ENCODE measurements at places on chromosomes 16 and 17. TPM values are rescaled to one million over a fixed set of nuclear protein-coding genes. Genes with fewer than 3 reads are reported as not detected.
A peak's percentile ranks its signal among the peaks of the same experiment; 100 is the strongest.

GRCh38 chr16:64475627-64476351 lies 646.1 kb downstream of the CDH11 start:
- no peaks in the 10 kb centered on the region for H3K27me3 ChIP-seq
- H3K4me3 ChIP-seq: no peak overlapping the region
- no peak overlapping the region for H3K27ac ChIP-seq
- H3K36me3 ChIP-seq: no peaks in the 10 kb centered on the region

DNA sequence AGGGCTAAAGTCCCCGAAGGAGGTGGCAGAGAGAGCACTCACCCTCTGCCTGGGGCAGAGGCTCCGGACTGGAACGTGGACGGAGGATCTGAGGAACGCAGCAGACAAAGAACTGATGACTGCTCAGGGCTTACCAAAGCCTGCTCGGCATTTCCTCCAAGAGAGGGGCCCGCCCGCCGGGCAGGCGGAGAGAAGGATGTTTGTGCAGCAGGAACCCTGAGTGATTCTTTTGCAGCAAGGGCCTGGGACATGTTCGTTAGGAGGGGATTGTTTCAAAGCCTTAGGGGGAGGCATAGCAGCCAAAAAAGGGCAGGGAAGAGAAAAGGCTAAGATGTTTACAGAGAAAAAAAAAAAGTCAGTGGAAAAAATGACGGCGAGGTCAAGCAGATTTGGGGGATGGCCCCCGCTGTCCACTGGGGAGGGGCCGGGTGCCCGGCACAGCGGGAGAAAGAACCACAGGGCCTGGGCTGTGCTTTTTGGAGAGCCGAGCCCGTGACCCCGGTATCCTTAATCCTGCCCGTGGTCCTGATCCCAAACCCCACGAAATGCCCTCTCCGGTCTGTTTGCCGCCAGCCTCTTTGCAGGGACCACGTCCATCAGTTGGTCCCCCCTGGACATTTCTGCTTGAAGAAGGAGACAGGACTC lies 129.3 kb downstream of the NTN1 start:
- no peaks in the 10 kb centered on the region for H3K36me3 ChIP-seq
- no peaks in the 10 kb centered on the region for H3K27me3 ChIP-seq
- H3K4me1 ChIP-seq: peaks cover 35% of the 10 kb centered on the region
- peak; percentile 23 for DNase-seq

- H3K4me3 ChIP-seq: peak within 1 kb of the TSS; percentile 71
- peaks cover 6% of the 10 kb centered on the region for H3K4me1 ChIP-seq
- no peaks in the 10 kb centered on the region for H3K36me3 ChIP-seq
- peaks cover 18% of the 10 kb centered on the region for H3K27me3 ChIP-seq
- peak; percentile 33 for DNase-seq
- H3K27ac ChIP-seq: peak within 1 kb of the TSS; percentile 27
Observed at GRCh38 chr17:45261577-45262515, at the start of gene SPATA32. Gene SPATA32 (minus strand): TSS chr17:45262094. CDS start chr17:45262016, 78 bp downstream.

GRCh38 chr16:3938471-3938842 lies 57.9 kb upstream of the CREBBP start:
- peaks cover 3% of the 10 kb centered on the region for H3K4me1 ChIP-seq
- DNase-seq: no peak
- no peak overlapping the region for H3K4me3 ChIP-seq
- no peak overlapping the region for H3K27ac ChIP-seq
- H3K36me3 ChIP-seq: peaks cover 3% of the 10 kb centered on the region

SETD6 gene
- total RNA-seq: 35.6 TPM

GRCh38 chr16:47731252-47731651 lies 270.1 kb downstream of the PHKB start:
- H3K27ac ChIP-seq: no peak overlapping the region
- no peak overlapping the region for H3K4me3 ChIP-seq
- H3K36me3 ChIP-seq: no peaks in the 10 kb centered on the region
- no peaks in the 10 kb centered on the region for H3K27me3 ChIP-seq
- no peak for DNase-seq
- peaks cover 10% of the 10 kb centered on the region for H3K4me1 ChIP-seq

HOXB3 gene
- 21.9 TPM for total RNA-seq

SLC52A1 gene
- total RNA-seq: not detected

SPNS3 gene
- total RNA-seq: not detected

DNA sequence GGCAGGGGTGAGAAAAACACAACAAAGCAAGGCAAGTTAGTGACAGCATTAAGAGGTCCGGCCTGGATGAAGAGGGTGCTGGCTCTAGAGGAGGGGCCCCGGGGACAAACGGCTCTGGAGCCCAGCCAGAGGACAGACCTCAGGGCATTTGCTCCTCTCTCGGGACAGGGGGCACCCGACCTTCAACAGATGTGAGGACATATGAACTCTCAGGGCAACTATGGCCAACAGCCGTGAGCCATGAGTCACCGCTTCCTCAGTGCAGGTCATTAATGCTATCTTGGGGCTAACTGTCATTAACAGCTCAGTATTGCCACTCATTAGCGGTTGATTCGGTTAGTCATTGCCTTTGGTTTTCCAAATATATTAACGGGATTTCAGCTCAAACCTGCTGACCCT lies 9.7 kb upstream of the ARL5C start:
- no peak for DNase-seq
- H3K4me1 ChIP-seq: peaks cover 8% of the 10 kb centered on the region
- peaks cover 14% of the 10 kb centered on the region for H3K36me3 ChIP-seq
- no peak overlapping the region for H3K4me3 ChIP-seq

DNA sequence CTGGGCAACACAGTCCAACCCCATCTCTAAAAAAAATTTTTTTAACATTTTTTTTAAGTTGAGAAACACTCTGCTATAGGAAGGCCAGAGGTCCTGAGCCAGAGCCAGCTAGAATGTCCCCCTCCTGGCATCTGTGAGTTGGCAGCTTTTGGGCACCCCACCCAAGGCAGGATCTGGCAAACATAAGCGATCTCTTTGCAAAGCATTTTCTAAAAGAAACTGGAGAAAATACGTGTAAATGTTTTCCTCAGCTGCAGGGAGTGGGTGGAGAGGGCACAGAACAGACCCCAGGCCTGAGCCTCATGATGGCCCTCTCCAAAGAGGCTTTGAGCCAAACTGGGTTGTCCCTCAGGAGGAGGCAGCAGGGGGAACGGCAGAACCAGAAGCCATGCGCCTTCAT lies 11.7 kb downstream of the CAVIN1 start:
- no peak overlapping the region for H3K4me3 ChIP-seq
- peaks cover 3% of the 10 kb centered on the region for H3K27me3 ChIP-seq
- no peak overlapping the region for H3K27ac ChIP-seq
- H3K4me1 ChIP-seq: peaks cover 16% of the 10 kb centered on the region
- DNase-seq: no peak

GRCh38 chr17:58047376-58048150 lies 35.7 kb upstream of the DYNLL2 start:
- peaks cover 4% of the 10 kb centered on the region for H3K4me1 ChIP-seq
- H3K27me3 ChIP-seq: peaks cover 3% of the 10 kb centered on the region
- H3K27ac ChIP-seq: peak overlapping the region; percentile 7
- no peak overlapping the region for H3K4me3 ChIP-seq

- DNase-seq: no peak
- H3K4me3 ChIP-seq: peak overlapping the region; percentile 95
- no peaks in the 10 kb centered on the region for H3K27me3 ChIP-seq
- H3K36me3 ChIP-seq: no peaks in the 10 kb centered on the region
- H3K27ac ChIP-seq: peak overlapping the region; percentile 97
- peaks cover 35% of the 10 kb centered on the region for H3K4me1 ChIP-seq
Observed at GRCh38 chr17:28812748-28813377, 29.7 kb downstream of the FAM222B start.

- H3K4me3 ChIP-seq: no peak overlapping the region
- H3K27me3 ChIP-seq: no peaks in the 10 kb centered on the region
- DNase-seq: no peak
- H3K36me3 ChIP-seq: peaks cover 4% of the 10 kb centered on the region
- no peaks in the 10 kb centered on the region for H3K4me1 ChIP-seq
Observed at GRCh38 chr16:84093879-84094270, 22.9 kb downstream of the MBTPS1 start.
